ENCODE measurements at places on chromosomes 16 and 17.

GRCh38 chr16:24652209-24652712 is 77.2 kb upstream of the TNRC6A start:
- no peak for ATAC-seq

- no peak for ATAC-seq
Measured at GRCh38 chr16:57512296-57513001, 23.9 kb downstream of the CCDC102A start.

DNA sequence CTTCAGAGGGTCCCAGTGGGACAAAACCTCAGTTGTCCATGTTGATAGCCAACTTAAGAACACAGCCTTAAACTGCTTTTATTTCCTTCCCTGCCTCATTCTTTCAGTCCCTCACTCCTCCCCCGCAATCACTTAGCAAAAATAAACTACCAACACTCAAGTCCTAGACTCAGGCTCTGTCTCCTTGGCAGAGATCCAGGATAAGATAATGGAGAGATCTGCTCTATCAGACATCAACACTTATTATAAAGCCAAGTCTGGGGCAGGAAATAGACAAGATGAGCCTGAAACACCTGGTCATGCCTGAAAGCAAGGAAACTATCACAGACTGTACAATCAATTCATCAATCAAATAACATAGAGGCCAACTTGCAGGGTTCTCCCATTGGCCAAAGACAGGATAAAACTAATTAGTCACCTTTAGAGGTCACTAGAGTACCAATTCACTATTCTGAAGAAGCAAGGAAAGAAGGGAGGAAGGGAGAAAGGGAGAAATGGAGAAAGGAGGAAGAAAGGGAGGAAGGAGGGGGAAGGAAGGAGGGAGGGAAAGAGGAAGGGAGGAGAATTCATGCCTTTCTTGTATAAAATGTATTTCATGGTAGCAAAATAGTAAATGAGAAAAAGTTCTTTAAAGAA is 15.7 kb downstream of the HYDIN start:
- no peak for ATAC-seq

- ATAC-seq: peak; percentile 82
Measured at GRCh38 chr16:30985401-30986128, 558 bp downstream of the HSD3B7 start.

GRCh38 chr17:12631076-12631475 is 34.6 kb upstream of the MYOCD start:
- ATAC-seq: no peak

- ATAC-seq: no peak
Measured at GRCh38 chr17:17837380-17837821, 615 bp upstream of the SREBF1 start.

GRCh38 chr17:36506831-36507230 is 20.4 kb downstream of the ZNHIT3 start:
- ATAC-seq: no peak

- no peak for ATAC-seq
Measured at GRCh38 chr16:86662195-86662594, 83.8 kb downstream of the FOXL1 start.

- no peak for ATAC-seq
Measured at GRCh38 chr17:83075270-83075880, 4.0 kb upstream of the METRNL start.

DNA sequence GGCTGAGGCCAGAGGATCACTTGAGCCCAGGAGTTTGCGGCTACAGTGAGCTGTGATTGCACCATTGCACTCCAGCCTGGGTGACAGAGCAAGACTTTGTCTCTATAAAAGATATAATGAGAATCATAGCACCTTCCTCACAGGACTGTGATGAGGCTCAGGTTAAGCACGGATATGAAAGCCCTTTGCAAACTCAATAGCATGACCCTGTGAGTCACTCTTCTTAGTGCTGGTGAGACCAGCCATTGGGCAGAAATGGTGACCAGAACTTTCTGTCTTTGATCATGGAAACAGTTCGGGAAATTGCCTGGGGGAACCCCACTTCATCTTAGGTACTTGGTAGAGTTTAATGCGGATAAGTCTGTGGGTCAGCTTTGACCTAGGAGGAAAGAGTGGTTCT is 144.2 kb downstream of the PRKCB start:
- ATAC-seq: no peak
